ENCODE measurements at places on chromosomes 2 and 18.
A peak's percentile ranks its signal among the peaks of the same experiment; 100 is the strongest.

DNA sequence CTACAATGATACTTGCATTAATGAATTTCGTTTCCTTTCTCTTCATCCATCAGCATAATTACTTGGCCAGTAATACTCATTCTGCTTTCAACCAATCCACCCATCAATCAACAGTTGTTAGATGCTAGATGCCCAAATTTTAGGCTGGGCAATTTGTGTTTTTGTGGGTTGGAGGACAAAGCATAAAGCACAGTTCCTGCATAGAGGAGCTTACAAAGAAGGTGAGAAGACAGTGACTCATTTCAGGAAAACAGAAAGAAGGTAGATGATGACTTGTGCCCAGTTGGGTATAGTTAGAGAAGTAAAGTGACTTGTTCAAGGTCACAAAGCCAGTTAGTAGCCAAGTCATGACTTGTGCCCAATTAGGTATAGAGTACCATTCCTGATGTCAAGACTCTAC, 1186.8 kb upstream of the CELF4 start:
- no peak for DNase-seq

DNA sequence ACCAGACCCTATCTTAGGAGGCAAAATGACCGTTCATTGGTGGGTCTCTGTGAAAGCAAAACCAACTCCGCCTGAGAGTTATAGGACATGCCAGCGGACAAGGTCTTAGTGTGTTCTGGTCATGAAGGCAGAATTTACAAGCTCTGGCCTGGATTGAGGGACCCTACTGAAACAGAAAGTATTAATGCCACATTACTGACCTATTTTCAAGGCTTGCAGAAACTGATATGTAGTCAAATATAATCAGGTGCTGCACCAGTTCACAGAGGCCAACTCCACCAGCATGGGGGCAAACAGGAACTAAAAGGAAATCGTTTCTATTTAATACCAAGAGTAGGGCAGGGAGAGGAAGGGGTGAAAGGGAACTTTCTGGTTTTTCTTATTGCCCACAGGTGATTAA, 19.7 kb downstream of the TYMS start:
- no peak for DNase-seq

DNA sequence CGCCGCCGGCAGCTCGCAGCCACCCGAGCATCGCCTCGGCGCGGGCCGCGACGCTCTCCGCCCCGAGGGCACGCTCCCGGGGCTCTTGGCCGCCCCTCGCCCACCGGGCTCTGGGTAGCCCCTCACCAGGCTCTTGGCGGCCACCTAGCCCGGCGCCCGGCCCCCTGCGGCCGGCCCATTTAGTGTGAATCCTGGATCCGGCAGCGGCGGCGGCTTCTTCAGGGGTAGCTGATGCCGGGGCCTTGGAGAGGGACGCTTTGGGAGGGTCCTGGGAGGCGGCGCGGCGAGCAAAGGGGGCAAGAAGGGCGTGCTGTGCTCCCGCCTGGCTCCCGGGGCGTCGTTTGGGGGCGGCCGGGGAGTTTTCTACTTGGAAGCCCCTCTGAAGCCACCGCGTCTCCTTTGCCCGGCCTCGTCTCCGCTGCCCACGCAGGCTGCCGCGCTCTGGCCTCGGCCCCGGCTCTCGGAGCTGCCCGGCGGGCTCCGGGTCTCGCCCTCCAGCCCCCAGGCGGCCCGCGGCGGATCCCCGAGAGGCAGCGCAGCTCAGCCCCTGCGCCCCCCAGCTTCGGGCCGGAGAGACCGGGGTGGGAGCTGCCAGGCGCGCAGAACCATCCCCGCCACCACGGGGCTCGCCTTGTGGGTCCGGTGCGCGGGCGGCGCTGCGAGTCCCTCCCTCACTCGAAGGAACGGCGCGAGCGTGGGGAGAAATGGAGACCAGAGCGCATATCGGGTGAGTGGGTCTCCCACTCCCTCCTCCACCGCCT, 509 bp downstream of the PIEZO2 start:
- no peak for DNase-seq

DNA sequence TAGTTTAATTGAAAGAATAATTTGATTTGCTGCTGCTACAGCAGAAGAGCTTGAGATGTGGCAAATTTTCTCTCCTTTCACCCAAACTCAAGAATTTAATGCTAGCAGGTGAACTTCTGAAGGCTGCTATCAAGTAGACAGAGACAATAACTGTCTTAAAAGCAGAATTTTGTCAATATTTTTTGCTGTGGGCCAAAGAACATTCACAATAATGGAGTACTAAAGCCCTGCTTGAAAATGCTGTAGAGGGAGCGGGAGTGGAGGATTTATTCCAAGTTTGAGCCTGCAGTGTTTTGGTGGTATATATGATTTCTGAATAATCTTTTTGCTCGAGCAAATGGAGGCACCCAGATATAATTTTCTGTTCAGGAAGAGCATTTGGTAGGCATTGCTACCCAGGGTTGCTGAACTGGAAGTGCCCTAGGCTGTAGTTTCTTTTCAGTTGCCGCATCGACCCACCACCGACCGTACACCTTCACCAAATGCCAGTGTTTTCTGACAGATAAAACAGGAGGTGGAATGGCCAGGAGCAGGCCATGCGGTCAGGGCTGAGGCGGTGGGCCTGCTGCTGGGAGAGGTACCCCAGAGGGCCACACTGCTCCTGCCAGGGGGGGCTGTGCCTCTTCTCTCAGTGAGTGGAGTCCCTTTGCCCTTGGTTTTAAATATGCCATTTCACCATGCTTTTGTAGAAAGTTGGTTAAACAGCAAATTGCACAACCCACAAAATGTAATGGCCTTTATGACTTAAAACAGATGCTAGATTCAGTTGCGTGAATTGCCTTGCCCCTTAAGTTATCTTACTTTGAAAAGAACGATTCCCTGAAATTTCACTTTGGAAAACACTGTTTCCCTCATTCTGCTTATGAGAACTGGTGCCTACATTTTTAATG, 36.4 kb downstream of the TSHZ1 start:
- no peak for DNase-seq

- DNase-seq = no peak
Observed at GRCh38 chr2:204545861-204546735, 823 bp downstream of the PARD3B start.

DNA sequence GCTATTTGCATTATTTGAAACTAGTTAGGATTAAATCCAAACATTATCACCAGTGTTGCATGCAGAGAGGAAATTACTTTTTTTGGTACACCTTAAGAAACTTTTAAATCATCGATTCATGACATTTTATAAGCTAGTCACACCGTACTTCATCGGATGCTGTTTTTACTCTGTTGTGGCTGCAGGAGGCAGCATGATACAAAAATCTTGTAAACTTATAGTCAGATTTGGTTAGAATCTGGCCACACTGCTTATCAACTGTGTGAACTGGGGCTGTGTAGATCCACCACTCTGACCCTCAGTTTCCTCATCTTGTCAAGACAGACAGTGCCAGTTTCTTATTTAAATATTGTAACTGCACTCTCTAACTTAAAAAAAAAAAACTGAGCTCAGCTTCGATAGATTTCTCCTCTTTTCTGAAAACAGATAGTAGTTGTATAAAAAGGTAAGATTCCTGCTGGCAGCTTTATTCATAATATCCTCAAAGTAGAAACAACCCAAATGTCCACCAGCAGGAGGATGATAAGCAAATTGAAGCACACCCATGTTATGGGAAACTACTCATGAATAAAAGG, 77.8 kb downstream of the RAPGEF4 start:
- DNase-seq = no peak

DNA sequence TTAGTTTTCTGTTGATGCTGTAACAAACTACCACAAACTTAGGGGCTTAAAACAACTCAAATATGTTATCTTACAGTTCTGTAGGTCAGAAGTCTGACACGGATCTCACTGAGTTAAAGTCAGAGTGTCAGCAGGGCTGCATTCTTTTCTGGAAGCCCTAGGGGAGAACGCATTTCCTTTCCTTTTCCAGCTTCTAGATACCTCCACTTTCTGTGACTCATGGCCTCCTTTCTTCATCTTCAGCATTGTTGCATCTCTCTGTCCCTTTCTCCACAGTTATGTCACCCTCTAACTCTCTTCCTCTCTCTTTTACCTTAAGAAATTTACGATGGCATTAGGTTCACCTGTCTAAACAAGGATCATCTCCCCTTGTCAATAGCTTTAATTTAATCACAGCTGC, 13.3 kb upstream of the PPP4R1 start:
- DNase-seq = no peak

DNA sequence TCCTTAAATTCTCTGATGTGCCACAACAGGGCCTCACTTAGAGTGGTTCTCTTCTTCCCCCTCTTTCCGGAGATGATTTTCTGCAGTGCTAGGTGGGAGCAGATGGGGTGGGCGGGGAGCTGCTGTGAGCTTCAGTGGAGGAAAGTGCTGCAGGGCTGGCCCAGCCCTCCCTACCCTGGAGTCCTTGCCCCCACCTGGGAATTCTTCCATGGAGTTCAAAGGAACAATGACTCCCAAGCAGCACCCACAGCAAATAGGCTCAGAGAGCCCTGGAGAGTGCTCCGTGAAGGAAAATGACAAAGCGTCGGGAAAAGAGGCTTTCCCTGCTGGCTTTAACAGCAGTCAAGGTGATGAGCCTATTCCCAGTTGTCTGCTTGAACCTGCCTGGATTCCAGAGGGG, 28.8 kb downstream of the LOXHD1 start:
- no peak for DNase-seq

- DNase-seq = no peak
Observed at GRCh38 chr2:109352056-109352897, 223.3 kb downstream of the SH3RF3 start.

GRCh38 chr18:33593261-33593660, 15.2 kb downstream of the ASXL3 start:
- DNase-seq = no peak

DNA sequence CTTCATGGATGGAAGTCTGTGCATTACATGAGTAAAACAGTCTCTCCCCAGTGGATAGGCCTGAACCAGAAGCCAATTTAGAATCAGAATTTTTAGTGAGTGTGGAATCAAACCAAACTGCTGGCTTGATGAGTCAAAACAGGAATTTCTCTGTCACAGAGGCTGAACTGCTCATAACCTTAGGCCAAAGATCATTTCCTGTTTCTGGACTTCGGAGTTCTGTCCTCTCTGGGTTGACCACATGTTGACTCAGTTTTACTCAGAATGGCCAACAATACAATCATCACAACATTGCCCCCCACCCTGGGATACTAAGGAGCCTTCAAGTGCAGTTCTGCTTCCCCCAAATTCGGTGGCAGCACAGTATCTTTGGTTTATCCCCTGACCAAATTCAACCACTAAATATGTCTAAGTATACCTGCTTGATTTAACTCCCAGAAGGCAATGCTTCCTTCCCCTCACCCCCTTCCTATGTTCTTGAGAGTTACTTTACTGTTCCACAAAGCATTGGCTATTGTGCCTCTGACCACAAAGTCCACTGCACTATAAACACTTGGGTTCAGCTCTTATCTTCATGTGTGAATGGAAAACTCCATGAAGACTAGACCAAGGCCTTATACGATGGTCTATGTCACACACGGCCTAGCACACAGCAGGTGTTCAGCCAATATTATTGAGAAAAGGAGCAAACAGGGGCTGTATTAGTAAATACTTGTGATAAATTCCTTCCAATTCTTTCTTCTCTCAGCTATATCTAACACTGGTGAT, 67.8 kb downstream of the NXPH2 start:
- no peak for DNase-seq

DNA sequence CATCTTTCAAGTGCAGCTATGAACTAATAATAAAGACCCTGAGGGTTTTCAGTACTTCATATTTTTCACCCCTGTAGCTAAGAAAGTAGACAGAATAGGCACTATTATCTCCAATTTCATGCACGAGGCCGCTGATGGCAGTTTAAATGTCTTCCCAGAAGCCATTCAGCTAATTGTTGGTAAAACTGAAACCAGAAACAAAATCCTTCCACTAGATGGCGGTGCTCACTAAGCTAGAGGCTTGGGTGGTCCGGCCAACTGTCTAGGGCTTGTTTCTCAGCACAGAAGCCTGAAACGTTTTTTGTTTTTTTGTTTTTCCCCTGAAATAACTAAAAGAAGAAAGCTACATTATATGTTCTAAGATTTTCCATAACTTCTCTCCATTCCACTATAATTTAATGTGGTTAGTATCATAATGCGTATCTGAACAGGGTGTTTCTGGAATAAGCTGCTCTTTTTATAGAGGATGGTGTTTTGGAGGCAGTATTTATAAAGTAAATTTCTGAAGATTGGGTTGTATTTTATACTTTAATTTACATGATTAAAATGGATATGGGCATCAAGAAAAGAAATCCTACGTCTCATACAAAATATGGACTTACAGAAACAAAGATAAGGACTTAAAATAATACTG, 159.4 kb downstream of the PIK3C3 start:
- peak; percentile 16 for DNase-seq

GRCh38 chr2:31901900-31902299, 108.9 kb downstream of the MEMO1 start:
- no peak for DNase-seq

DNA sequence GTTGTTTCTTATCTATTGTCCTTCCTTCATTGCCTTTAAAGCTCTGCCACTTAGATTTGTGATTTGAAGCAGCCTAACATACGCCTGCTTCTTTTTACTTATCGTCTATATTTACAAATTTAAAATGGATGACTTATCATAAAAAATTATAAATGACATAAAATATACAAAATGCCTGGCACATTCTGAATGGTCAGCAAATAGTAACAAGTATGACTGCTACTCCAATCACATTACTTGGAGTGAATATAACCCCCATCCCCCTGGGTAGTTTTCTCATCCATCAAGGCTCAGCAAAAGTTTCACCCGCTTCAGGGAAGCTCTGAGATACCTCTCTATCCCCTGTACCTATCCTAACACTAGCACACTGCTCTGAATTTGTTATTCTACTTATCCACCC, 708.9 kb downstream of the ERBB4 start:
- no peak for DNase-seq

- no peak for DNase-seq
Observed at GRCh38 chr18:28777756-28778155, 600.8 kb upstream of the CDH2 start.

DNA sequence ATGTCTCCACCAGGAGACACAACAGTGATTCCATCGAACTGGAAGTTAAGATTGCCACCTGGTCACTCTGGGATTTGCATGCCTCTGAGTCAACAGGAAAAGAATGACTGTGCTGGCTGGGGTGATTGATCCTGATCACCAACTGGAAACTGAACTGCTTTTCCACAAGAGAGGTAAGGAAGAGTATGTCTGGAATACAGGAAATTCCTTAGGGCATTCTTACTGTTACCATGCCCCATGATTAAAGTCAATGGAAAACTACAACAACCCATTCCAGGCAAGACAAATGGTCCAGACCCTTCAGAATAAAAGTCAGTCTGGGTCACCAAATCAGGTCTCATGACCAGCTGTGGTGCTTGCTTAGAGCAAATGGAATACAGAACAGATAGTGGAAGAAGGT, 12.0 kb upstream of the DDX1 start:
- DNase-seq = no peak

GRCh38 chr2:240392084-240392947, 43.1 kb upstream of the GPC1 start:
- DNase-seq = no peak

DNA sequence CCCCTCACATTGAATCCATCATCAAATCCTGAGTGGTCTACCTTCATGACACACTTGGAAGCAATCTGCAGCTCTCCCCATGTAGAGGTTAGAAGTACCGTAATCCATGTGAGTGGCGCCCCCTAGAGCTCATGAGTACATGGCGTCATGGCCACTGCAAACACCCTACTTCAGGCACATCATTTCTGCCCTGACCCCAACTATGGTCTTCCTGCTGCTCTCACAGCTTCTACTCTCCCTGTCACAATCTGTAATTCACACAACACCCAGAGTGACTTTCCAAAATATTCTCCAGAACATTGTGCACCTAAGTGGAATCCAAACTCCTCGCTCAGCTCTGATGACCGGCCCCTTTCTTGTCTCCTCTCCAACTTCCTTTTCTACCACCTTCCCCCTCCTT, 141.9 kb downstream of the ANKRD44 start:
- DNase-seq = peak; percentile 64

GRCh38 chr18:3261373-3262233, at the start of gene MYL12B:
TSS of gene MYL12B (plus strand) at chr18:3262133. CDS start at chr18:3272899, 10,766 bp downstream.
- peak; percentile 59 for DNase-seq

Data from stimulated activated CD4-positive, alpha-beta T cell treated with anti-CD3 and anti-CD28 coated beads, Interleukin-4, amount 100 ng/mL, for 4 hours (primary cell).